ENCODE measurements at places on chromosomes 5 and 9. TPM values are rescaled to one million over a fixed set of nuclear protein-coding genes. Genes with fewer than 3 reads are reported as not detected.
A peak's percentile ranks its signal among the peaks of the same experiment; 100 is the strongest.

Gene FAM153A
- 5.8 TPM for total RNA-seq

Gene EGFLAM
- 124 TPM for total RNA-seq

GRCh38 chr5:177472460-177473442, 683 bp downstream of the DBN1 start:
- DNase-seq = peak; percentile 79

DNA sequence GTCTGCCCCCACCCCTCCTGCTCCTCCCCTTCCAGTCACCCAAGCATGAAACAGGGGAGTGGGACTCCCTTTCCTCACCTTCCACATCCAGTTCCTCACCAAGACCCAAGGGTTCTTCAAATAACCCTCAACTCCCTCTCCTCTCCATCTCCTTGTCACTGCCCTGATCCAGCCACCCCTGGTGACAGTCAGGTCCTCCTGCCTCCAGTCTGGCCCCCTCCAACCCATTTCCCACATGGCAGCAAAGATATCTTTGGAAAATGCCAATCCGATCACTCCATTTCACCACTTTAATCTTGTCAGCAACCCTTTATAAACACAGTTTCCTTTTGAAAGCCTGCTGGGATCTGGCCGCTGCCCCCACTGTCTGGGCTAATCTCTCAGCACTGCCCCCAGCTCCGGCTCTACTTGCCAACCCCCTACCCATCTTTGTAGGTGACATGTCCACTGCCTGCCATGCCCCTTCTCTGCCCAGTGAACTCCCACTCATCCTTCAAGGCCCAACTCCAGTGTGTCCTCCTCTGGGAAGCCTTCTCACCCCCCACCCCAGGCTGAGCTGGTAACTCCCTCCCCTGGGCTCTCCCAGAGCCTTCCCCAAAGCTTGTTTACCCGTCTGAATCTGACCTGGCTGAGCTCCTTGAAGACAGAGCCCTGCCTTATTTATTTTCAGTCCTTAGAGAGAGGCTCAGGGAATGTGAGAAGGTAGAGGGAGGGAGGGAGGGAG, 781 bp upstream of the MYOZ3 start:
- no peak for DNase-seq

Gene RIC1
- total RNA-seq = 30.3 TPM

DNA sequence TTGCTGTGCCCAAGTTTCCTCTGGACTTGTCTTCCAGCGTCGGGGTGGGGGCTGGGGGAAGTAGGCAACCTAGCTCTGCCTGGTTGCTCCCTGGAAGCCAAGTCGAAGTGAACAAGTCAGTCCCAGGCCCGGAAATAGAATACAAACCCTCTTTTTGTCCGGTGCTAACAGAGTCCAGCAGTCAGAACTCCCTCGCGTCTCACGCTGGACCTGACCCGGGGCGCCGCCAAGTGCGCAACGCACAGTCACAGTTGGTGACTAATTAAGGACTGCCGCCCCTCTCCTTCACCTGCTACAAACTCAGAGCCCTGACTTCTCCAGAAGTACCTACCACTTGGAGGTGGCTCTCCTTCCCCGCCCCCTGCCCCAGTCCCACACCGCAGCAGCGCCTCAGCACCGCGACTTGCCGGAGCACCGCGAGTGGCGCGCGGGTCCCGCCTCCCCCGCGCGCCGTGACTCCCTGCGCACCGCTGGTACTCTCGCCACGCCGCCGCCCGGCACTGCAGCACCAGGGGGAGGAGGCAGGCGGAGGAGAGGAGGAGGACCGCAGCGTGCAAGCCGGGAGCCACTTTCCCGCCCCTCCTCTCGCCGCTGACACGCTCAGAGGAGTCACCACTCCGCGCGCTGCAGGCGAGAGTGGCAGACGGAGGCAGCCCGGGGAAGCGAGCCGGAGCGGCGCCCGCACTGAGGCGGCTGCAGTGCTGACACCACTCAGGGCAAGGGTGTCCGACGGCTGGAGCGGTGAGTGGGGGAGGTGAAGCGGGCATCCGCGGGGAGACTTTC, at the start of gene SV2C:
SV2C (plus strand) TSS at position 612 of the 783 bp plus-strand sequence. CDS start 48,368 bp downstream, outside the sequence.
- no peak for DNase-seq

DNA sequence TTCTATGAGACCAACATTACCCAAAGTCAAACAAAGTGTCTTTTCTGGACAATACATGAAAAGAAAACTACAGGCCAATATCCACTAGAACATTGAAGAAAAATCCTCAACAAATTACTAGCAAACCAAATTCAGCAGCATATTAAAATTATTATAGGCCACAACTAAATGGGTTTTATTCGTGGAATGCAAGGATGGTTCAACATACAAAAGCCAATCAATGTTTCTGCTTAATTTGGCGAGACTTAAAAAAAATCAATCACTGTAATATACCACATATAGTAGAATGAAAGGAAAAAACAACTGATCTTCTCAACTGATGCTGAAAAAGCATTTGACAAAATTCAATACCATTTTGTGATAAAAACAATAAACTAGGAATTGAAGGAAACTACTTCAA, 51.8 kb upstream of the FNIP1 start:
- no peak for DNase-seq

Gene TAF11L10
- total RNA-seq = not detected

Gene BTF3
- 189 TPM for total RNA-seq

DNA sequence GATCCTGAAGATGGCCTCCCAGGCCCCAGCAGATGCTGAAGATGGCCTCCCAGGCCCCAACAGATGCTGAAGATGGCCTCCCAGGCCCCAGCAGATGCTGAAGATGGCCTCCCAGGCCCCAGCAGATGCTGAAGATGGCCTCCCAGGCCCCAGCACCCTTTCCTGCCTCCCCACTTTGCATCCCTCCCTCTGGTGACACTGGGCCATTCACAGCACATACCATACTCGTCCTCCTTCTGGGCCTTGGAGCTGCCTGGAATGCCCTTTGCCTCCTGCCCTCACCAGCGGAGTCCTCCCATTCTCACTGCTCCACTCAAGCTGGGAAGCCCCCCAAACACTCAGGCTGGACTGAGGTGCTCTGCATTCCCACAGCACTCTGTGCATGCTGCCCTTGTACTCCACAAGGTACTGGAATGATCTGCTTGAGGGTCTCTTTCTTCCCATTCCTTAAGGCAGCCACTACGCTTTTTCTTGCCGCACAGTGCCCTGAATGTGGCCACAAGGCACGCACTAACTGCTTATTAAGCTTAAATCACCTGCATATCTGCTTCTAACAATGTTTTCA, 550.0 kb downstream of the BNC2 start:
- no peak for DNase-seq

DNA sequence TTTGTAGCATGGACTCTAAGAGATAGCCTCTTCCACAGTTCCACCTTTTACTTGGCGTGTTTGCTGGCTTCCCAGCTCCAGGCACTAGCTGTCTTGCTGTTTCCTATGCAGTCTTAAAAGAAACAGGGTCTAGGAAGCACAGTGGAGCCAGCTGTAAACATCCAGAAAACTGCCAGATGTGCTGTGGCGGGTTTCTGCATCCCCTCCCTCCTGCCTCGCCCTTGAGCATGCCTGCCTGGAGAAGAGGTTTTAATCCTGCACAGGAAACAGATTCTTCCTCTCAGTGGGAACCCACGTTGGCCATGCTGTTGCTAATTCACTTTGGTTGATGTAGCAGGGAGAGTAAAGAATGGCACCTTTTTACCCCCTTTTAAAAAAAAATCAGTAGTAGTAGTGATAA, 121.3 kb downstream of the RPS23 start:
- peak; percentile 67 for DNase-seq

GRCh38 chr9:115739096-115739875, 414.3 kb upstream of the PAPPA start:
- no peak for DNase-seq
